ENCODE measurements at places on chromosomes 11 and 22.

DNA sequence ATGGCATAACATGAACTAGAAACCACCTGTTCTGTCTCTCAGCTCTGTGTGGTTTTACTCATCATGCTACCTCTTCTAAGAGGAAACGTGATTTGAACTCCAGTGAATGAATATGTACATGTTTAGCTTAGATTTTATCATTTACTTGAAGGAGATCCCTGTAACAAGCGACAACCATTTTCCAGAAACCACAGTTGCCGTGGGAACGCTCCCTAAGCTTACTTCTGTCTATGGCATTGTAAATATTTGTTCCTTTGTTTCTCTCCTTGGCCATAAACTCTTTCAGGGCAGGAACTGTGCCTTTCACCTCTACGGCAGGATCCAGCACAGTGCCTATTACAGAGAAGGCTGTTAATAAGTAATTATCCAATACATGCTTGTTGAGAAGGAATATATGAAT, 17.1 kb upstream of the TPH1 start:
- DNase-seq, result no peak

DNA sequence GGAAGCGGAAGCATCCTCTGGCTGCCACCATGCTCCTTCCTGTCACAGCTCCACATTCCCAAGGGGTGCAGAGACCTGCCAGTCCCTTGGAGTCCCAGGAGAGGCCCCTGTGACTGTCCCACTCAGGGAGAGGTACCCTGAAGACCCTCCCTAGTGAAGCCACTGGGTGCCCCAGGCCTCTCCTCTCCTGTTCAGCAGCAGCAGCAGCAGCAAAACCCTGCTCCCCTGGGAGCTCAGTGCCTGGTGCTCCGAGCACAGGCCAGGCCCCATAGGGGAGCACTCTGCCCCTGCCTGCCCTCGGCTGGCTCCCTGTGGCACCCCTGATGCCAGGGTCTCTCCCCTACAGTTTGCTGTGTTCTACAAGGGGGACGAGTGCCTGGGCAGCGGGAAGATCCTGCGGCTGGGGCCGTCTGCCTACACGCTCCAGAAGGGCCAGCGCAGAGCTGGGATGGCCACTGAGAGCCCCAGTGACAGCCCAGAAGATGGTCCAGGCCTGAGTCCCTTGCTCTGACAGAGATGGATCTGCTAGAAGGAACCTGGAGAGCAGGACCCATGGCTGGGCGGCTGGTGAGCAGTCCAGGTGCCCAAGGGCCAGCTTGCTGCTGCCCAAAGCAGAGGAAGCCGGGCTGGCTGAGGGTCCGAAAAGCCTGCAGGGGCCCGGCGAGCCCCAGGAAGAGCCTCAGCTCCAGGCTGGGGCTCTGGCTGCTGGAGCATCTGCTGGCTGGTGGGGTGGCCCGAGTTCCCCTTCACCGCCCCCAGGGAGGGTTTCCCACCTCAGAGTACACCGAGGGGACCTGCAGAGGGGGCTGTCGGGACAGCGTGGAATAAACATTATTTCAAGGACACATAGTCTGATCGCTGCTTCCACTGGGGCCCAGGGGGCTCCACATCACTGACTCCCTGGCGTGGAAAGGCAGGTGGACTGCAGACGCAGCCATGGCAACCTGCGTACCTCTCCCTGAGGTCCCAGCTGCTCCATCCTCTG, 21.3 kb downstream of the TRMU start:
- no peak for DNase-seq

- no peak for DNase-seq
These were observed 113.4 kb upstream of the RRM1 start for GRCh38 chr11:3981084-3981633.

GRCh38 chr11:13000721-13001120, 8.4 kb upstream of the RASSF10 start:
- DNase-seq, result no peak

- DNase-seq, result no peak
These were observed 26.6 kb upstream of the MYEOV start for GRCh38 chr11:69267395-69267805.

GRCh38 chr11:69367211-69367964, 73.4 kb downstream of the MYEOV start:
- no peak for DNase-seq

GRCh38 chr11:23789938-23790371, 706.9 kb upstream of the LUZP2 start:
- no peak for DNase-seq

DNA sequence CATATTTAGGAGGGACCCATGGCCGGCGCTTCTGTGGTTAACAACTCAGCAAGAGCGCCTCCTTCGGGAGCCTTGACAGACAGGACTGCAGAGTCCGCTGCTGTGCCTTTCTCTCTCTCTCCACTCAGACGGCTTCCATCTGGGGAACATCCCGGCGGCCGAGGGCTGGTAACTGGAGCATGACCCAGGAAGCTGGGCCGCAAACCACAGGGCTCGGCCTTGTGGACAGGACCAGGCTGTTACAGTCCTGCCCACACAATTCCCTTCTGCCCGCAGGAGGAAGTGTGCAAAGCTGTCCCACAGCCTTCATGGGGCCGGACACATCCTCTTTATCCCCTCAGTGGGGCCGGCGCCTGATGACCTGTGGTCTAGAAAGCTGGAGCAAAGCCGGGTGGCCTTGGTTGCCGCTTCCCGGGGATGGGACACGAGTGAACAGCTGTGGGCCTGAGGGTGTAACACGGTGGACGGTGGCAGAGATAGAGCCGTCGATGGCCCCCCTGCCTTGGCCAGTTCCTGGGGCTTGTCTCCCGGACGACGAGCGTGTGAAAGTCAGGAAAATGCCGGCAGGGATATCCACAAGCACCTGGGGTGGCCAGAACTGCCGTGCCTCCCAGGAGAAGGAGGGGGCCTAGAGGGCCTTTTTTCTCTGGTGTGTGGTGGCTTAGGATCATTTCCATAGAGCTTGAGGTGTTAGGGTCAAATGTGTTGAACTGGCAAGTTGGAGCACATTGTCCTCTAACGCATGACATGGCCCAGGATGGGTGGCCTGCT, 50.1 kb downstream of the FBLN1 start:
- DNase-seq, result no peak

GRCh38 chr11:33636104-33636503, 64.5 kb downstream of the C11orf91 start:
- no peak for DNase-seq

Measured in C1 segment of cervical spinal cord (tissue), 14 donors.